ENCODE measurements at places on chromosomes 7 and 10.
A peak's percentile ranks its signal among the peaks of the same experiment; 100 is the strongest.

GRCh38 chr7:42677751-42678699 lies 233.8 kb downstream of the C7orf25 start:
- peak; percentile 71 for DNase-seq

DNA sequence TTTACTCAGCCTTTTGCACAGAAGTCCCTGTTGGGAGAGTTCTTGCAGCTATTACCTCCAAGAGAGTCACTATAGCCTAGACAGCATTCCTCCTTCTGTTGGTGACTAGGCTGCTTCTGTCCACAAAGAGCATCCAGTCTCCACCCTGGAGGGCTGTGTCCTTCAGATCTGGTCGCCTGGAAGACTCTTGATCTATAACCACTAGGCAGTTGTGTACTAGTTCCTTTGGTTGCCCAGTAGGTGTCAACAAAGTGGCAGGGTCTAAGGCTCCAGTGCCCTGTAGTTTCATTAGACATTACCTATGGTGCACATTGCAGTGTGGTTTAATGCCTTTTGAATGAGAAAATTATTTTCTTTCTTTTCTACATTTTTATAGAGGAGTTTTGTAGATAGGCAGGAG lies 11.3 kb upstream of the AKR1C2 start:
- no peak for DNase-seq

GRCh38 chr7:116512520-116513188 lies 12.2 kb upstream of the CAV1 start:
- no peak for DNase-seq

- DNase-seq: no peak
Measured at GRCh38 chr7:140017543-140017942, 45.2 kb downstream of the PARP12 start.

- peak; percentile 54 for DNase-seq
Measured at GRCh38 chr10:90968328-90969081, 47.6 kb upstream of the ANKRD1 start.

- no peak for DNase-seq
Measured at GRCh38 chr7:91551377-91552175, 287.3 kb downstream of the FZD1 start.

GRCh38 chr10:55852900-55853299 lies 508.2 kb downstream of the ZWINT start:
- no peak for DNase-seq

DNA sequence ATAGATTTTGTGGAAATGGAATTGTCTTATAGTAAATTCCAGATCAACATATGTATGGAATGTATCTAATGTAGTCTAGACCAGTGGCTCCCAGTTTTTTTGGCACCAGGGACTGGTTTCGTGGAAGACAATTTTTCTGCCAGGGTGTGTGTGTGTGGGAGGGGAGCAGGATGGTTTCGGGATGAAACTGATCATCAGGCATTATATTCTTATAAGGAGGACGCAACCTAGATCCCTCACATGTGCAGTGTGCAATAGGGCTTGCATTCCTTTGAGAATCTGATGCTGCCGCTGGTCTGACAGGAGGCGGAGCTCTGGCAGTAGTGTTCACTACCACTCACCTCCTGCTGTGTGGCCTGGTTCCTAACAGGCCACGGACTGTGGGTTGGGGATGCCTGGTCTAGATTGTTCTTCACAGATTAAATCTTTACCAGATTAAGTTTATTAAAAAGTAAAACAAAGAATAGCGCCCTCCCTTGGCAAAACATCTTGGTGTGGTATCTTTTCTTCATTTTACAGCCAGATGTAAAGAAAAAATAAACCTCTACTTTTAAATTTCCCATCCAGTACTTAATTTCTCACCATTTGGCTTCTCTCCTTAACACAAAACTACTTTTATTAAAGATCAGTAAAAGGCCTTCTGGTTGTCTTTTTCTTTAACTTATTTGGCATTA lies 48.4 kb downstream of the SEPTIN7 start:
- no peak for DNase-seq

- no peak for DNase-seq
Measured at GRCh38 chr10:77835669-77836086, 90.9 kb downstream of the DLG5 start.

DNA sequence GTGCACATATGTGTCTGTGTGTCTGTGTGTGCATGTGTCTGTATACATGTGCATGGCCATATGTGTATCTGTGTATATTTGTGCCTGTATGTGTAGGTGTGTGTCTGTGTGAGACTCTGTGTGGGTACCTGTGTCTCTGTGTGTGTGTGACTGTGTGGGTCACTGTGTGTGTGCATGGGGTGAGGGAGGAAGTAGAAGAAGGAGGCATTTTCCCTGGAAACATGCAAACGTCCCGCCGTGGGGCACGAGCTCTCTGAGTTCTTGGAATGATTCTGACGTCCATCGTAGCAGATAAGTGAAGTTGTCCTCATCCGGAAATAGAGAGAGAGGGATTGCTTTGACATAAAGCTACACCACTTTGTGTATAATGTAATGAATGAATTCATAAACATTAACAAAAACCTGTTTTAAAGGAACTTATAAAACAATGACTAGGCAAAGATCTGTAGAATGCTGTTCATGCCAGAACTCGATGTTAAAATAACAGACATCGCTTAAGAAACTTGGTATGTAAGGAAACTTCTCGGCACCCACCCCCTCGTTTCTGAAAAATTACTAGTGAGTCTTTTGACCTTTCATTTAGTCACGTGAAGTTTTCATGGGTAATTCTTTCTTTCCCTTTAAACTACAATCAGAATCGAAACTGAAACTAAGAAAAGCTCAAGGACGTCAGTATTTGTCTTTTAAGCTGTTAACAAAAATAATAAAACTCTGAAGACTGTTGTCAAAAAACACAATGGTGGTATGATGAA lies 43.6 kb upstream of the KLF6 start:
- DNase-seq: peak; percentile 87

DNA sequence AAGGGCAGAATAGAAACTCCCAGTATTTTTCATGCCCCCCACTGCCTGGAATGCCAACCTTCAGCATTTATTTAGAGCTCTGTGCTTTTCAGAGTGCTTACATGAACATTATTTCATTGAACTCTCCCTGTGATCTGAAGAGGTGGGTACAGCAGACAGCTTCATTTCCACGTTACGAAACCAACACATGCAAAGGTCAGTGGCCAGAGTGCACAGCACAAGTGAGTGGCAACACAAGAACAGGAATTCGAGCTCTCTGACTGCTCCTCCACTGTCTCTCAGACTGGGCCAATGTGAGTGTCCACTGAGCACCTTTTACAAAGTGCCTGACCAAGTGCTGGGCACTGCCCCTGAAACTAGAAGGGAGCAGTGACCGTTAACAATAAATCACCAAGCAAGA lies 162.9 kb downstream of the GLI3 start:
- DNase-seq: no peak

GRCh38 chr10:123807444-123808035 lies 84.1 kb downstream of the CPXM2 start:
- DNase-seq: peak; percentile 44

DNA sequence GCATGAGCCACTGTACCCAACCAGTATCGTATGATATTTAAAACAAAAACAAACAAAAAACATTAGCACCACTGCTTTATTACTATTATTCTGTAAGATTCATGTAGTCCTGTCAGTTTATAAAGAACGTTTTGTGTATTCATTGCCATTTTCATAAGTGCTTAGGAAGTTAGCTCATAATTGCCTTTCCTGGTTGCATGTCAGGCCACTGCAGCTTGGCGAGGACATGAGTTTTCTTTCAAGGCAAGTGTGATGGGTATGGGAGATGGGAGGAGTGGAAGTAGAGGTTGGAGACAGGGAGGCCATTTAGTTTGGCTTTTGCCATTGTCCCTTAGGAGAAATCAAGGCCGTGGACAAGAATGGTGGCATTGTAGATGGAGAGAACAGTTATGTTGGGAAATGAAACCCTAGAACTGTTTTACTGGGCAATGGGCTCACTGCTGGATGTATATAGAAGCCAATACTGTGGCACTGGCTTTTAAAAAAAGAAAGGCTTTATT lies 48.9 kb downstream of the TYW1 start:
- DNase-seq: no peak

GRCh38 chr10:80909254-80909653 lies 371.6 kb downstream of the SH2D4B start:
- no peak for DNase-seq

DNA sequence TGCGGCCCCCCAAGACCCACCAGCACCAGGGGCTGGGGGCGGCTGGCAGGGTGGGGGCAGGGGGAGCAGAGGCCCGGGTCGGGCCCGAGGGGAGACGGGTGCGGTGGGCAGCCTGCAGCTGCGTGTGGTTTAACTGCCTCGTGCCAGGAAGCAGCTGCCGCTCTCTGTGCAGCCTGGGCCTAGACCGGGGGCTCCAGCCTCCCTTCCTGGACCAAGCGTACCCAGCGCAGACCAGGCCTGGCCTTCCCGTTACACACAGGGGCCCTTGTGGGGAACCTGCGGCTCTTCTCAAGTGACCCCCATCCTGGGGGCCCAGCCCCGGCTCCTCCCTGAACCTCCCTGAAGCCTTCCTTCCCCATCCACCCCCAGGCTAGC lies 6.6 kb upstream of the INTS1 start:
- no peak for DNase-seq

DNA sequence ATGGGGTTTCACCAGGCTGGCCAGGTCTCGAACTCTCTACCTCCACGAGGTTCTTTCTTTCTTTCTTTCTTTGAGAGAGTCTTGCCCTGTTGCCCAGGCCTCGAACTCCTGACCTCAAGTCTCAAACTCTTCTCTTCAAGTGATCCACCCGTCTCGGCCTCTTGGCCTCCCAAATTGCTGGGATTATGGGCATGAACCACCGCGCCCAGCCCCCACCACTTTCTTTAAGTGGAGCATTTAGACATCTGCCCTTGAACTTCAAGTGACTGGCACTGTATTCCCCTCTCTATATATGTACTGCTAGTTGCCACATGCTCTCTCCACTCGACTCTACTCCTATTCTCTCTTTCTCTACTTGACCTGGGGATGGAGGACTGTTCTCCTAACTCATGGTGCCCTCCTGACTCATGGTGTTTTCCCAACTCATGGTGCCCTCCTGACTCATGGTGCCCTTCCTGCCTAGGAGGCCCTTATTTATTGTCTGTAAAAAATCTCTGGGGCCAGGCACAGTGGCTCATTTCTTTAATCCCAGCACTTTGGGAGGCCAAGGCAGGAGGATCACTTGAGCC lies 19.3 kb upstream of the ACHE start:
- DNase-seq: no peak

- no peak for DNase-seq
Measured at GRCh38 chr7:919924-920341, 34.5 kb downstream of the ADAP1 start.

DNA sequence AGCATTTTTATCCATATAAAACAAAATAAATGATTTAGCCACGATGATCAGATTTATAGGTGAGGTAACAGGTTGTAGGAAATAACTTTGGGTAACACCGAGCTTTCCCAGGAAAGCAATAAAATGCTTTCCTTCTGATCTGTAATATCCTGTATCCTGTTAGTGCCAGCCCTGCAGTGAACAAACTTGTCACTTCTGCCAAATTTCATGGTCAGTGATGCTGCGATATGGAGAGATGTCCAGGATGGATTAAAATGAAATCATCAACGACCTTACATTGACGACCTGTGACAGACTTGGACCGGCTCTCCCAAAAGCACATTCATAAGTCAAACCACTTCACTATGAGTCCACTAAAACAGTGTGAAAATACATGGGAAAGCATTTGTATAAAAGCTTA lies 608.0 kb upstream of the NRP1 start:
- no peak for DNase-seq

DNA sequence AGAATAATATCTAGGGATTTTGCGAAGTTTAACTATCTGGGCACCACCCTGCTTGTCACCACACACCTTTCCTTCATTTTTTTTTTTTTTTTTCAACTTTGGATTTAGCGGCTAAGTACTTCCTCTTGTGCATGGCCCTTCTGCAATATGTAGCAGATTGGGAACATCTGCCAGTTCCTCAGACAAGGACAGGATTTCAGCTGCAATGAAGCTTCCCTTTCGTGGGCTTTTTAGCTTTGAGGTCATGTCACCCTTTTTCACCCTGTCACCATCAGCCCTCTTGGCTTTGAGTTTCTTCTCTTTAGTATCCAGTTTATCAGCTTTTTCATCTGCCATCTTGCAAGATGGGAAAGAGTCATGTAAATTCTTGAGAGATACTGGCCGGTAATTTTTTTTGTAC lies 81.6 kb upstream of the ETV1 start:
- DNase-seq: no peak

All from adipocyte (in vitro differentiated cells).